ENCODE measurements at places on chromosomes 1 and 21.

- no peak for DNase-seq
Measured at GRCh38 chr1:207948536-207949250, 37.8 kb upstream of the CD34 start.

DNA sequence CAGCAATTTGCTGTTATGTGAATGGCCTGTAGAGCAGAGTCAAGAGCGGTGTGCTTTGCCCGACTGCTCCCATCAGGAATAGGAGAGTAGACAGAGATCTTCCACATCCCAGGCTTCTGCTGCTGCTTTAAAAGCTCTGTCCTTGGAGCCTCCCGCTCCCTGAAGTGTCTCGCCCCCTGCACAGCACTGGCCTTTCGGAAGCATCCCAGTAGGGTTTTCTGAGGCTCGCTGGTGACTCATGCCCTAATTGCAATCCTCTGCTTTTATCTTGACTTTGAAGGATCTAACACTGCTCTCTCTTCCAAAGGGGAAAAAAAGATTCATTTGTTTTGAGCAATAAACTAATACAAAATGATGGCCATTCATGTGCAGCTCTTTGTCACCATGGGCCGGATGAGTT, 13.3 kb upstream of the CD101 start:
- DNase-seq = no peak

DNA sequence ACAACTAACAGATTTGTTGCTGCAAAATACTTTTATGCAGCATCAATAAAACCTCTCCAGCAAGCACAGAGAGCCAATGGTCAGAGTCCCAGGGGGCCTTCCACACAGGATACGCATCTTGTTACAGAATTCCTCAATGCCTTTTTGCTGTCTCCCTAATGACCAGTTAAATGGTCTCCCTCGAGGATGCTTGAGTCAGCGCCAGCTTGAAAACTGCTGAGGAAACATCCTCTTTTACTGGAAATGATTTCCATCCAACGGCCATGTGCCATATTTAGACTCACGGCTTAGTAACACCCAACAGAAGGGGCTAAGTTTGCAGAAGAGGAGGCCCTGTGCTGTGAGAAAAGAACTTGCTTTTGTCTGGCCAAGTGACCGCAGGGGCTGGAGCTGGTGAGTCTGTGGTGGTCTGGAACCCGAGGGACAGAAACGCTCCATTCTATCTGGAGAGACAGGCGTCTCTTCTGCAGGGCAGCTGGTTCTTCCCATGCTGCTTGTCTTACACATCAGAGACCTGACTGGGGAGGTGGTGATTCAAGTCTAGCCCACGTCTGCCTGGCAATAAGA, 496.4 kb downstream of the SETD4 start:
- no peak for DNase-seq

DNA sequence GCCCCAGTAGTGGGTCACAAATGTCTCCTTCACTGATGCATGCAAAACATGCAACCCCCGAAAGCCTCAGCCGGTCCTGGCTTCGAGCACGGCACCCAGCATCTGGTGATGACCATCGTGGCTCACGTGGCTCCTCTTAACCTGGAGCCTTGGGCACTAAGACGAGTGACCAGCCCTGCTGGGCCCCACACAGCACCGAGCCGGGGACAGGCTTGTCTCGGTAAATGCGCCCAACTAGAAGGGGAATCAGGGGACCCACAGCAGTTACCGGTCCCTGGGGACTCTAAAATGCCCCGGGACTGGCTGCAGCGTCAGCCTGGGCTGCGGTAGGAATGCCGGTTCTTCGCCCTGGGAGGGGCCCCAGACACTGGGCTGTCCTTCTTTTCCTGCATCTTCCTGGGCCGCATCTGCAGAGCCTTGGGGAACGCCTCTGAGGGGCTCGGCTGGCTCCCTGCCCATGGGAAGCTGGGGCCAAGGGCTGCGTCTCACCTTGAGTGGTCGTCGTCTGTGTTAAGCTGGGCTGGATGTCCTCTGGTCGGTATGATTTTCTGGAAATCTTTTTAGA, 13.1 kb upstream of the TTC34 start:
- DNase-seq = no peak

GRCh38 chr1:209549443-209550205, 33.9 kb upstream of the CAMK1G start:
- peak; percentile 22 for DNase-seq

GRCh38 chr1:113451710-113452109, 61.4 kb downstream of the MAGI3 start:
- no peak for DNase-seq

DNA sequence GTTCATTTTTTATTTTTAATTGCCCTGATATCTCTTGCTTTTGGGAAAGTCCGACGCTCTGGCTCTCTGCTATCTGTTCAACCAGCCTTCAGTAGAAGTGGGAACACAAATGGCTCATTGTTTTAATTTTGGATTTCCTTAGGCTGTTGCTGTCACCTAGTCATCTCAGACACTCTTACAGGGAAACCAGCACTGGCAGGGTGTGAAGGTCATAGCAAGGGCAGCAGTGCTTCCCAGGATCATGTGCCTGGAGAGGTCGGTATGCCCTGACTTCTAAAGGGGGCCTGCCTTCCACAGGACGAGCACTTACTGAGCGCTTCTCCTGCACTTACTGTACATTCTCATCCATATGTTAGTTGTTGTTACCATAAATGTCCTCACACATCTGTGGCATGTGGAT, 224.2 kb downstream of the DISC1 start:
- DNase-seq = no peak

DNA sequence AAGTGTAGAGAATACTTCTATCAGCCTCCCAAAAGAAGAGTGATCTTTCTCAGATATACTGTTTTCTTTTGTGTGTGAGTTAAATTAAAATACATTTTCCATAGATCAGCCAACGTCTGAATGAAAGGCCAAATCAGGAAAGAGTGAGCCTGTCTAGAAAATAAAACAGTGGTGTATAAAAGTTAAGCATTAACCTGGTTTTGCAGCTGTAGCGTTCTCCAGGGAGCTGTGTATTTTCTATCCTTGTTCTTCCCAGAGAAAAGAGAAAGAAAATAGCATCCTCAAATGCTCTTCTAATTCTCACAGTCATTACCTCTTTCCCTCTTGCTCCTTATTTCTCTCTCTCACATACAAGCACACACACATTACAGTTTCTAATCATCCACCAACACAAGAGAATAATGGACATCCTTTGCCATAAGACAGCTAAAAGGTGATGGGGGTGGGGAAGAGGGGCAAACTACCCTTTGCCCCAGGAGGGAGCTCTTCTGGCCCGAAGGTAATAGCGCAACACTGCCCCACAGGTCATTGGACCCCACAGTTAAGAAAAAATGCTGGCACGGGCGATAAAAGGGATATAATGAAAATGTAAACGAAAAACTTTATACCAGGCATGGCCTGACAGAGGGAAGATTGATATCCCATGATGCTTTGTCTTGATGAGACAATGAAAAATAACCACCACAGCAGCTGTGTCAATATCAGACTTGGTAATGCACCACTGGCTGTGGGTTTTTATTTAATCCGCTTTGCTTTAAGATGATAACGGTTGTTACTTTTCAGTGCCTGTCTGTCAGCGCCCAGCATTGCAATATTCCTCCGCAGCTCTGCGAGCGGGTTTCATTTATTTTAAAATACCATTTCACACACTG, 150.3 kb downstream of the NUF2 start:
- no peak for DNase-seq

DNA sequence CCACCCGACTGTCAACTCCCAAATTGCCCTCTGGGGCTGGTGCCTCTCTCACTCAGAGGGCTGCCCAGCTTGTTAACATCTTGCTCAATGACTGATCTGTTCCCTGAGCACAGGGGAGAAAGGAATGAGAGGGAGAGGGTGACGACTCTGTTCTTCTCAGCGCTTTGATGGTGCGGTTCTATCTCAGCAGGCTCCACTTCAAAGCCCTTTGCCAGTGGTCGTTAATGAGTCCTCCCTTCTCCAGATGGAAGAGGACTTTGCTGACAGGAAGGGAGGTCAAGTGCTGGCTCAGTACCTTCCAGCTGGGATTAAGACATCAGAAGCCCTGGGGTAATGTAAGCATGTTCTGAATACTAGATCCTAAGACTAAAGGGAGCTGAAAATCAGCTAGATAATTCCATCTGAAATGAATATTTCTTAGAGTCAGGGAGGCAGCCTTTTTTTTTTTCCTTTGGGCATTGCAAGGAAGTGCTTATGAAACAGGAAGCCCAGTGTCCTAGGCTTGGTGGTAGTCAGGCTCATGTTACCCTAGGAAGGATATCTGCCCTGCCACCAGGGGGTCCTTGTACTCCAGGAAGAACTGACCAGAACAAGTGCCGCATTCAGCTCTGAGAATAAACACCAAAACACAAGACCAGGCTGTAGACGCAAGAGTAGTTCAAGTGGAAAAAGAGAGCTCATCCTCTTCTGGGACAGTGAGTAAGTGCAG, 4.7 kb downstream of the FMOD start:
- DNase-seq = no peak

DNA sequence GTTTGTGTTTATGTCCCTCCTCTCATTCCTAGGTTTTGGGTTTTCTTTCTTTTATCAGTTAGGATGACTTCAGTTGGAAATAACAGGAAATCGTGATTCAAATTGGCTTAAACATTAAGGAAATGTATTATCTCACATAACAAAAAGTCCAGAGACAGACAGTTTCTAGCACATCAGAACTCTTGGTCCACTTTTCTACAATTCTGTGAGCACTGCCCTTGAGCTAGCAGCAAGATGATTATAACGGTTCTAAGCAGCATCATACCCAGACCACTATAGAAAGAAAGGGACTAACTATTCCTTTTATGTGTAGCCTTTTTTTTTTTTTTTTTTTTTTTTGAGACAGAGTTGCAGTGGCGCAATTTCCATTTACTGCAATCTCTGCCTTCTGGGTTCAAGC, 18.9 kb downstream of the FCGR2B start:
- DNase-seq = no peak

GRCh38 chr1:238319957-238320356, 429.2 kb upstream of the ZP4 start:
- DNase-seq = no peak

GRCh38 chr1:158972841-158973240, 36.9 kb upstream of the IFI16 start:
- DNase-seq = no peak

- DNase-seq = peak; percentile 33
Measured at GRCh38 chr1:108590957-108591356, 31.1 kb downstream of the EEIG2 start.

DNA sequence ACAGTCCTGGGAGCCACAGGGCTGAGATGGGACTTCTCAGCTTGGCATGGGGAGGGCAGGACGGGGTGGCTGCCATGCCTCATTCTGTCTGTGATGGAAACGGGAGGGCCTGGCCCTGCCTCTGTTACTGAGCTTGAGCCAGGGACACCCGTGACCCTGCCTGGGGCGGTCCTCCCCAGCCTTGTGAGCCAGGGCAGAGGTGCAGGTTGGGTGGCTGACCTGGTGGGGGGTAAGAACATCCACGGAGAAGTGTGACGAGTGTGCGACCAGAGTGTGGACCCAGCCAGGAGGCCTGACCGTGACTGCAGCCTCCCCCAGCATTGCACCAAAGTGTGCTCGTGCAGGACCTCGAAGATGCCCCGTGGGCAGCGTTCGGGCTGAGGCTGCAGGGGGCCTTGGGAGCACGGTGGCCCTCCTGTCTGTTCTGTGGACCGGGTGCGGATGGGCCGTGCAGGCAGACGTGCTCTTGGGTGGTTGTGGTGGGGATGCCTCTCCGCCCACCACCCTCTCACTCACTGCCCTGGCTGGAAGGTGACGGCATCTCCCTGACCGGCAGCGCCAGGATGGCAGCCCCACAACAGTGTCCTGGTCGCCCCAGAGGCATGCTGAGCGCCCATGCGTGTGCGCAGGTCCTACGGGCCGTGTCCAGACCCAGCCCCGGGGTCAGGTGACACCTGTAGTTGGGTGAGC, 45.4 kb downstream of the SKI start:
- no peak for DNase-seq

- DNase-seq = no peak
Measured at GRCh38 chr1:231934797-231935196, 308.2 kb downstream of the DISC1 start.

DNA sequence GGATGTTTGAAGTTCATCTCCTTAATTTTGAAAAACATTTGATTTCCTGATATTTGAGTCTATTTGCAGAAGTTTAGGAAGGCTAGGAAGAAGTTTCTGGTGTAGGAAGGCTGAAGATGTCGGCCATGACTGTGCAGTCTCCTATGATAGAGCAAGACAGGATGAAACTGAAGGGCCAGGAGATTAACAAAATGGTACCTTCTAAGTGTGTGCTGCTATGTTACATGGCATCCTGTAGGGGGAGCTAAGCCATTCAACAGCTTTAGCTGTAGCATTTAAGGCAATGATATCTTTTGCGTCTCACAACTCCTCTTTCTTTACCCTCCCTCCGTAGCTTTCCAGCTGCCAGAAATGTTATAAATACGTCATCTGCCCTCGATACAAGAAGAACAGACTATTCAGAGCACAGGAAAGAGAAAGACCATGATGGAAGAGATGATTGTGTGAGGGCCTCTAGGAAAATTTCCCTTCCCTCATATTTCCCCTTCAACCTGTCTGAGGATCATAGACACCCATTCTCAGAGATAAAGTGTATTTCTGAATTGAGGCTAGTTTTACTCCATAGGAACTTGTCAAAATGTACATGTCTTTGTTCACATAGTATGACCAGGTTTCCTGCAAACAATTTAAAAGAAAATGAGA, 61.1 kb downstream of the XCL1 start:
- DNase-seq = peak; percentile 72

DNA sequence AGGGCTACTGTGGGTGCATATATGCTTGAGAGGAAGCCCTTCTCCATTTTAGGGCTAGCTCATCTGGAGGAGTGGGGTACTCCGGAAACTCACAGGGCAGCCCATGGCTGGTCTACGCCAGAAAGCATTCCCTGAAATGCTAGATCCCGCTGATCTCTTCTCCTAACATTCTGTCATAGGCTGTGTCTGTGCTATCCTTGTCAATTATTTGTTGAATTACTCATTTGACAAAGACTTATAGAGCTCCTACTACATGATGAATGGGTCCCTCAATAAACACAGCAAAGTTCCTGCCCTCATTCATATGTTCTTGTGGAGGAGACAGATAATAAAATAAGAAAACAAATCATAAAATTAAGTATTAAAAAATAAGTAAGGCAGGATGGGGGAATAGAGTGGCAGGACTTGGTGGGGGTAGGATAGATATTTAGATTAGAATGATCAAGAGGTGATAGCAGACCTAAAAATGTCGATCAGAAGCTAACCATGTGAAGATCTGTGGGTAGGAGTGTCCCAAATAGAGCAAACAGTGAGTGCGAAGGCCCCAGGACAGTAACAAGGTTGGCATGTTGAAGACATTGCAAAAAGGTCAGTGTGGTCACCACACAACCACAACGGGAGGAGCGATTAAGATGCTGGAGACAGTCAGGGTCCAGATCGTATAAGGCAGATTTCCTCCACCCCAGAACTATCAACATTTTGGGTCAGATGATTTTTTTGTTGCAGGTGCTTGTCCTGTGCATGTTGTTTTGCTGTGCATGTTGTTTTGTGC, 13.2 kb downstream of the NGF start:
- DNase-seq = no peak

DNA sequence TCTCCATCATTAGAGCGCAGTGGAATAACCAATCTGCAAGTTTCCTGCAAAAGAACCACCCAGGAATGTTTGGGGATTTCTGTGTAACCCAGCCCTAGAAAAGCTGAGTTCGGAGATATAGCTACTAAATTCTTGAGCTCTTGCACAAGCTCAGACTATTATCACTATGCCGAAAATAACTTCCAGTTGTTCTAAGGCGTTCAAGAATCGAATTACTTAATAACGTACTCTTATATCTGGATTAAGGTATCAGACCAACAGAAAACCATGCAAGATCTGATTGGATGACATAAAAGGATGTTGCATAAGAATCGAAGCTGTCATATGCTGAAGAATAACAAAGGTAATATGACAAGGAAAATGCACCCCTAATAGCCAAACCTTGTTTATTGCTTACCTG, 7.5 kb upstream of the LAMC2 start:
- no peak for DNase-seq

Measured in NCI-H446 (cell line).